ENCODE measurements at places on chromosomes 7 and 10.

- DNase-seq, result no peak
These were observed 96.2 kb upstream of the KAT6B start for GRCh38 chr10:74730246-74730645.

DNA sequence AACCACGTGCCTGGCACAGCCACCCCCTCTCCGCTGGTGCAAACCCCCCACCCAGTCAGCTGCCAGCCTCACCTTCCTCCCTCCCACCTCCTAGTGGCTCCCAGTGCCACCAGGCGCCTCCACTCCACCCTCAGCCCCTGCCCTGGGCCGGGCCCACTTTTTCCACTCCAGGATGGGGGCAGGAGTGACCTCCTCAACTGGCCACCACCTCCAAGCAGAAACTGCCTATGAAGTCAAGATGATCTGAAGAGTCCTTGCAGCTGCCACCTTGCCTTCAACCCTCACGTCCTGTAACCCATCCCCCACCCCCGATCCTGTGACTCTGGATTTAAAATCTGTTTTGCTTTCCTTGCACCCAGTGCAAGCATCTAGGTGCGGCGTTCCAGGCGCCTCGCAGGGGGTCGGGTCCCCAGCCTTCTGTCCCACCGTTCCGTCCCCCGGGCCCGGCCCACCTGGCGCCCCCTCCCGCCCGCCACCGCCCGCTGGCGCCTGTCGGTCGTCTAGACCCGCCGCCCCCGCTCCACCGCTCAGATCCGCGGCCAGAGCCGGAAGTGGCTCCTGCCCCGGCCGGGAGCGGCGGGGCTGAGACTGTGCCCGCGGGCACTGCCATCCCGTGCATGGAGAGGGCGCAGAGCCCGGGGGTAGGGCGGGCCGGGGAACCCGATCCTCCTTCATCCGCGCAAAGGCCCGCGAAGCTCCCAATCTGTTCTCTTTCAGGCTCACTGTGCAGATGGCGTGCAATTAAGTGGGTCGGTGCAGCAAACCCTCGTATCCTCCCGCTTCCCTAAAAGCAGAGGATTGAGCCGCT is 51.2 kb upstream of the GTF2I start:
- DNase-seq, result no peak

DNA sequence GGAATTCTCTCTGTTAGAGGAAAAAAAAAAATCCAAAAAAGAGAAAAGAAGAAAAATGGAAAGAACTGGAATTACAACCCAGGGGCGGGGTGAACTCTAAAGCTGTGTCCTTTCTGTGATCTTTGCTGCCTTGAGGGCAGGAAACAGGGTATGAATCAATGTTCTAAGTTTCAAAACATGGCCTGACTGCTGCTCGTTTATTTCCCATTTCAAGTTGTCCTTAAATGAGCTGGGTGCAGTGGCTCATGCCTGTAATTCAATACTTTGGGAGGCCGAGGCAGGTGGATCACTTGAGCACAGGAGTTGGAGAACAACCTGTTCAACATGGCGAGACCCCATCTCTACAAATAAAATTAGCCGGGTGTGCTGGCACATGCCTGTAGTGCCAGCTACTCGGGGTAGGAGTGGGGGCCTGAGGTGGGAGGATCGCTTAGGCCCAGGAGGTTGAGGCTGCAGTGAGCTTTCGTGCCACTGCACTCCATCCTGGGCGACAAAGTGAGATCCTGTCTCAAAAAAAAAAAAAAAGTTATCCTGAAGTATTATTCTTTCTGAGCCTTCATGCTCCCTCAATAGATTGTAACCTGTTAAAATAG is 24.7 kb upstream of the TFAM start:
- DNase-seq, result no peak

DNA sequence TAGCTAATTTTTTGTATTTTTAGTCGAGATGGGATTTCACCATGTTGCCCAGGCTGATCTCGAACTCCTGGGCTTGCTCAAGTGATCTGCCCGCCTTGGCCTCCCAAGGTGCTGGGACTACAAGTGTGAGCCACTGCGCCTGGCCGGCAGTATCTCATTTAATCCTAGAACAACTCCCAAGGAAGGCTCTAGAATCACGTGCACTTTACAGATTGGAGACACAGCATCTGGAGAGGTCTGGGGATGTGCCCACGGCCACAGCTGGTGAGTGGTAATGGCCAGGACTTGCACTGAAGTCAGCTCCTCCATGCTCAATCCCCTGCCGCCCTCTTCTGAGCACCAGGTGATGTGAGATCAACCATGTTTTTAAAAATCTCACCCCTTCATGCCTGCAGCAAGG is 43.1 kb downstream of the CARD11 start:
- DNase-seq, result no peak

- peak; percentile 70 for DNase-seq
These were observed 434 bp downstream of the STAMBPL1 start for GRCh38 chr10:88880282-88881076.

DNA sequence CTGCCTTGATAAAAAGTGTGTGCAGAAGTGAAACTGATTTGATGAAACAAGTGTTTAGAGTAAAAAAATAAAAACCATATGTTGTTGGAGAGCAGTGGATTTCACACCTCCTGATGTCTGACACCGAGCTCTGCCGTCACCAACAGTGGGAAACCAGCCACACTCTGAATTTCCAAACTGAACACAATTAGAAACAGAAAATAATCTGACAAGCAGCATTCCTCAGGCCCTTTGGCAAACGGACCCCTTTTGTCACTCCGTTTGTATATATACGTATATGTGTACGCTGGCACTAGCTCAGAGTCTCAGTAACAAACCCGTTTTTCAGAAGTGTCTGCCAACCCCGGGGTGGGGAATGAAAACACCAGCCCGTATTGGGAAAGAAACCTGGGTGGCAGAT is 32.4 kb downstream of the TACC2 start:
- DNase-seq, result no peak

Data from tibial nerve (tissue), 4 donors.